ENCODE measurements at places on chromosomes 6 and 20.

GRCh38 chr6:51337277-51337676 is 518.6 kb downstream of the TFAP2B start:
- no peak for DNase-seq

- DNase-seq: no peak
These were observed 159.6 kb downstream of the SYNDIG1 start for GRCh38 chr20:24628985-24629384.

- DNase-seq: no peak
These were observed 2.3 kb upstream of the LYRM2 start for GRCh38 chr6:89640804-89641203.

DNA sequence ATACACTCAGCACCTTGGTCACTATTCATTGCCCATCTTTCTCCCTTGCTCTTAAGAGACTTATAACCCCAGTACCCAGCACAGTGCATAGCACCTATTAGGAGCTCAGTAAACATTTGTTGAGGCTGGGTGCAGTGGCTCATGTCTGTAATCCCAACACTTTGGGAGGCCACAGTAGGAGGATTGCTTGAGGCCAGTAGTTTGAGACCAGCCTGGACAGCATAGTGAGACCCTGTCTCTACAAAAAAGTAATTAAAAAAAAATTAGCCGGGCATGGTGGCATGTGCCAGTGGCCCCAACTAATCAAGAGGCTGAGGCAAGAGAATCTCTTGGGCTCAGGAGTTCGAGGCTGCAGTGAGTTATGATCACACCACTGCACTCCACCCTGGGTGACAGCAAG is 8.2 kb upstream of the EIF2S2 start:
- no peak for DNase-seq

DNA sequence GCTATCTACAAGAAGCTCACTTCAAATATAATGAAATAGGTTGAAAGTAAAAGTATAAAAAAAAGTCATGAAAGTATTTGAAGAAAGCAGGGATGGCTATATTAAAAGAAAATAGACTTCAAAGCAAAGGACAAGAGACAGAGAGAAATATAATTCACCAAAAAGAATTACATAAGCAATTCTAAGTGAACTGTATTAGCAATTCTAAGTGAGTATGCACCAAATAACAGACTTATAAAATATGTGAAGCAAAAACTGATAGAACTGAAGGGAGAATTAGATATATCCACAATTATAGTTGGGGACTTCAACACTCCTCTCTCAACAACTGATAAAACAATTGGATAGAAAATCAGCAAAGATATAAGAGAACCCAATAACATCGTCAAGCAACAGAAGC is 38.8 kb upstream of the ID4 start:
- no peak for DNase-seq

DNA sequence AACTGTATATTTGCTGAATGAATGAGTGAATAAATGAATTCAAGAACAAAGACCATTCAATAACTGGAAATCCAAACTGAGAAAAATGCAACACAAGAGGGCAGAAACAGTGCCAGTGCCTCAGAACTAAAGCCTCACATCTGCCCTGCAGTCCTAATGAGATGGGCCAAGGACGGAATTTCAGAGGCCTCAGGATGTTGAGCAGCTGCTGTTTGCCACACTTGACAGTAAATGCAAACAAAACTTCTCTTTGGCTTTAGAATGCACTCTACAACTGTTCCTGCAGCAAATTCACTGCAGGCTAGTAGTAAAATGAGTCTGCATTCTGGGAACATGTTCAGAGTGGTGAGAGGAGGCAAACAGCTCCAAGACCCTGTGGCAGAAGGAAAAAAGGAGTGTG is 177.6 kb upstream of the LRFN2 start:
- DNase-seq: no peak

DNA sequence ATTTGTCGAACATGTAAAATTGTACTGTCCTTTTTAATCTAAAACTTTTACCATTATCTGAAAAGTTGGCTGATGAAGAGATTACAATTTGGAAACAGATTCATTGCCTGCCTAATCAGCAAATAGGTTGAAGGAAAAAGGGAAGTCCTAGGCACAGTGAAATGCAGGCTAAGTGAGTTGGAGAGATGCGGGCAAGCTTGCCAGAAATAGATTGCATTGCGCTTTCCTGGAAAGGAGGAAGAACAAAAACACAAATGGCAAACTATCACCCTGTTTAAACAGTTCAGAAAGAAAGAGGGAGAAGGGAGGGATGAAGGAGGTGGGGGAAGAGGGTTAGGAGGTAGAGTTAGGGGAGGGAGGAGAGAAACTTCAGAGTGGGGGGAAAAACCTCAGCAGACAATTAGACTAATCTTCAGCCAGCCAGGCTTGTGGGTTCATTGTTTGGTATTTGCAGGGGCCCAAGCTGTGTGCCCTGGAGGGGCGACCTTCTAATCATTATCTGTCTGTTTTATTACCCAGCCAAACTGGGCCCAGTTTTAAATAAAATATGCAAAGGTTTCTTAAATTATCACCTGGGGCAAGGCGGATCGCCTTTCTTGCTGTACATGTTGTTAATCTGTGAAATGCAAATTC is 465.2 kb downstream of the TFAP2B start:
- no peak for DNase-seq

DNA sequence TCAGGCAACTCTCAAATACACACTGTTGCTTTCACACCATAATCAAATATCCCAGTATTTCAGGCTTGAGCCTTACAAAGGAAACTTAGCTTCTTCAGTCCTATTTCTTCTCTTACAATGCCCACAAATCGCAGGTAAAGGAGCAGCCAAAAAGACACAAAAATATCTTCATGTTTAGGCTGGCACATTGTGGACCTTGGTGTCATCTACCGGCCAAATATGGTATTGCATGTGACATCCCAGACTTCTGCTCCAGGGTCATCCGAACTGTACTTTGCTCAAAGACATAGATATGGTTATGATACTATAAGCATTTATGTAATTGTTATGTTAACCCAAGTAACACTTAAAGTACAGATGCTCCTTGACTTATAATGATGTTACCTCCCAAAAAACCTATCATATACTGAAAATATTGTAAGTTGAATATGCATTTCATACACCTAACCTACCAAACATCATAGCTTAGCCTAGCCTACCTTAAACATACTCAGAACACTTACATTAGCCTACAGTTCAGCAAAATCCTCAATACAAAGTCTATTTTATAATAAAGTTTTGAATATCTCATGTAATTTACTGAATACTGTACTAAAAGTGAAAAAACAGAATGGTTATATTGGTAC is 4.6 kb downstream of the OR2H2 start:
- DNase-seq: peak; percentile 4

DNA sequence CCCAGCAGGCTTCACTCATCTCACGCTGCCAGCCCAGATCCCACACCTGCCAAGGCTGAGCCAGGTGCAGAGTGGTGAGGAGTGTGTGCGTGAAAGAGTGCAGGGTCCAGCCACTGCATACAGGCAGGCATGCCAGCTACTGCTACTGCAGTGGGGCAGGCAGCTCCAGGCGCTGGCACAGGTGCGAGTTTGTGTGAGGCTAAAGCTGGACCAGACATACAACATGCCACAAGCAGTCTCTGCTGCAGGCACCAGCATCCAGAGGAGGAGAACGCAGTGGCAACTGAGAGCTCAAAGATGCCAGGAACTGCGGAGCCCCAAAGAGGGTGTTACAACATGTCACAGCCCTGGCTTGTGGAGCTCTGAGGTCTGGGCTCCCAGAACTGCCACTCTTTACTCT is 149.8 kb downstream of the EYS start:
- no peak for DNase-seq

DNA sequence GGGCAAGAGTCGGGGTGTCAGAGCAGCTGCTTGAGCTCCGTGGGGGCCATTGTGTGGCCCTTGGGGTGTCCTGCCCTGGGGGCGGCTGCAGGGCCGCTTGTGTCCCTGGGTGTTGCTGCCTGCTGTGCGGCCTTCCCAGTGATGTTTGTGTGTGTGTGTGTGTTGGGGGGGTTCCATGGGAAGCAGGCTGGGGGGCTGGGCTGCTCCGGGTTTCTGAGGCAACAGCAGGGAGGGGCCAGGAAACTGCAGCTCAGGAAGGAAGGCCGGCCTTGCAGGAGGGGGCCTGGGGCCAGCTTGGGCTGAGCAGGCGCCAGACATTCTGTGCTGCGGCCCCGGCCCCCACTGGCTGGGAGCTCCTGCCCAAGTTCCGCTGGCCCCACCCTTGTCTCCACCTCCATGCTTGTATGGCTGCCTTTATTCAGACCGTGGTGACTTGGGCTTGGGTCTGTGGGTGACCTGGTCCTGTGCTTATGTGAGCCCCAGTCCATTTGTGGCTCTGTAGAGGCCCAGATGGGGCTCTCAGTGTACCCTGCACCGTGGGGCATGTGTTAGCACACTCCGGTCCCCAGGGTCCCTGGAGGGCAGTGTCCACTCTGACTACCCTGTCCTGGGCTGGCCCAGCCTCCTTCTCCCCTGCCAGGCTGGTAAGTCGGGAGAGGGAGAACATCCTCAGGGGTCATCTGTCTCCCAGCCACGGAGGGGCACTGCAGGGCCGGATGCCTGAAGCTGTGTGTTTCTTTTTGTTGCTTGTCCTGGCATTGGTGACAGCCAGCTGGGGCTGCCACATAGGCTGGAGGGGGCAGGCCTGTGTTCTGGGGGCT is 4.6 kb upstream of the SOX18 start:
- no peak for DNase-seq

DNA sequence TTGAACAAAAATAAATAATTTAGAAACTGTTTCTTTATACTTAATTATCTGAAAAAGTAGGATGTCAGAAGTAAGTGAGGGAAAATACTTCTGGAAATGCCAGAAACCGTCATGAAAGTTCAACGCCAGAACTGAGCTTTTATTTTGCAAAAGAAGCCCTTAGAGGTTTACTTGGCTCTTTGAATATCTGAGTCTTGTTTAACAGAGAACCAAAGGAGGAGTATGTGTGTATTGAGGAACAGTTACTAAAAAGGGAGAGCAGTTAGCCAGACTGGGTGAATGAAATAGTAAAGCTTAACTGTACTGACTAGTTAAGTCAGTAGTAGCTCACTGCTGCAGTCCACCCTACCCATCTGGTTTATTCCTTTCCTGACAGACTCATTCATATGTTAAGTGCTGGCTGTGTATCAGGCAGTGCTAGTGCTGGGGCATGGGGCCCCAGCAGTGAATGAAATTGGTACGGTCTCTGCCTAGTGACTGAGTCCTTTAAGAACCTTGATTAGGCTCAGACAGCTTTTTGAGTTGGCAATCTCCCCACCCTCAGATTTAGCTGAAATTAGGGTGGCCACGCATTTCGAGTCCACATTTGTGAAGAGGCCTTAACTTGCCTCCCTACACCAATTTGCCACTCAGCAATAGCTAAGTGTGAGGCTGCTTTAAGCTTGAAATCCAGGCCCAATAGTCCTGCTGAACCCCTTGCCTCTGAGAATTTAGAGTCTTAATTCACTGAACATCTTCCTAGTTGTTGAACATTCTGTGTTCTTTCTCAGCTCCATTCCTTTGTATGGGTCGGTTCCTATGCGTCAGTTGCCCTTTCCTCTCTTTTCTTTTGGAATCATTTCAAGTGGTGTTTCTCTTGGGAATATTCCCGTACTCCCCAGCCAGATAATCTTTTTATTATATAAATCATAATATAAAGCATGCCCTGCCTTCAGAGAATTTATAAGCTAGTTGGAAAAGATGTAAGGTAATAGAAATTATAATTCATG is 20.2 kb downstream of the MAP3K4 start:
- no peak for DNase-seq

DNA sequence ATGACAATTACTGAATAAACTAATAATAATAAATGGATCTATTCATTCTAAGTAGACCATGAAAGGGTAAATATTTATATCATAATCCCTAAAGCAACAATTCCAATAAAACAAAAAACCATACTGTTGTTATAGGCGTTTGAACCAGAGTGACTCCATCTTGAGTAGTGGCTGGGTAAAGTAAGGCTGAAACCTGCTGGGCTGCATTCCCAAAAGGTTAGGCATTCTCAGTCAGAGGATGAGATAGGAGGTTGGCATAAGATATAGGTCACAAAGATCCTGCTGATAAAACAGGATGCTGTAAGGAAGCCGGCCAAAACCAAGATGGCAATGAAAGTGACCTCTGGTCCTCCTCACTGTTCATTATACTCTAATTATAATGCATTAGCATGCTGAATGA is 8.3 kb downstream of the OR2H1 start:
- DNase-seq: no peak

- no peak for DNase-seq
These were observed 53.2 kb downstream of the PHACTR3 start for GRCh38 chr20:59657459-59658046.

- no peak for DNase-seq
These were observed 704.3 kb downstream of the EPM2A start for GRCh38 chr6:145031001-145031400.

- DNase-seq: no peak
These were observed 67.9 kb downstream of the PSMB1 start for GRCh38 chr6:170485159-170485558.

GRCh38 chr6:3610921-3611320 is 140.6 kb downstream of the PXDC1 start:
- no peak for DNase-seq

GRCh38 chr20:54323227-54323734 is 115.4 kb downstream of the PFDN4 start:
- DNase-seq: no peak

DNA sequence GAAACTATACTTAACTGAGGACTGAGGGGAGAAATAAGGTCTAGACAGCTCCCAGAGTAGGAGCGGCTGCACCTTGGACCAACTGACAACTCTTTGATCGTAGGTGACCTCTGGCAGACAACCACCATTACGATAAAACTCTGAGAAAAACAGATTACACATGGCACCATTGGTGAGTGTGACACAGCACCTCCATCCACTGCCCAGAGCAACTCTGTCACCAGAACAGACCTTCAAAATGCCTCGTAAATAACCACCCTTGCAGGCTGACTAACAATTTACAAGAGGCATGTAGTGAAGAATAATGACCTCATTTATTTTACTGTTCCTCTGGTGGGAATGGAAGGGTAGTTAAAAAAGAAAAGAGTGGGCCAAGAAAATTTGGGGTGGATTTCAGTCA is 64.2 kb downstream of the F13A1 start:
- DNase-seq: no peak

GRCh38 chr6:74851596-74851995 is 354.3 kb downstream of the COL12A1 start:
- DNase-seq: no peak

GRCh38 chr6:20192625-20193024 is 19.6 kb downstream of the MBOAT1 start:
- DNase-seq: no peak

GRCh38 chr6:135170849-135171248 is 10.3 kb upstream of the MYB start:
- no peak for DNase-seq

GRCh38 chr20:1721687-1722512 is 64.3 kb upstream of the SIRPG start:
- no peak for DNase-seq

GRCh38 chr6:159985296-159985945 is 16.5 kb downstream of the IGF2R start:
- no peak for DNase-seq

- no peak for DNase-seq
These were observed 11.0 kb upstream of the BLOC1S5 start for GRCh38 chr6:8075185-8075584.

- no peak for DNase-seq
These were observed 630.3 kb upstream of the MAN1A1 start for GRCh38 chr6:119979862-119980261.

All from KG1 (cell line).